Activated CD8-positive, alpha-beta T cell treated with anti-CD3 and anti-CD28 coated beads for 36 hours (primary cell): ENCODE measurements at places on chromosomes 4 and X. TPM values are rescaled to one million over a fixed set of nuclear protein-coding genes. Genes with fewer than 3 reads are reported as not detected.
A peak's percentile ranks its signal among the peaks of the same experiment; 100 is the strongest.

DNA sequence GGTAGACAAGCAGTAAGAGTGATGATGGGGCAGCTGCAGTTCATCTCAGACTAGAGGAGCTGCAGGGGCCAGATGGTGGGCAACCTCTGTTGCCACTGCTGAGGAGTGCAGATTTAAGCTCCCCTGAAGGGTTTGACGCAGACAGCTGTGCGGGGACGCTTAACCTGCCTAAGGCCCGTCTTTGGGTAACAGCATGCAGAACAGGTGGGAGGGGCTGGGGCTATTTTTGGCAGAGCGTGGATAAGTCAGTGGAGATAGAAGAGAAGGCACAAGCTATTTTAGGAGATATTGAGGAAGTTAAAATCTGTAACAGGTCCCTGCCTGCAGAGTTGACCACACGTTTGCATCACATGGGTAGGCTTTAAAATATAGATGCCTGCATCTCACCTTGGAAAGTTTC is 10.5 kb downstream of the CD99 start:
- H3K27me3 ChIP-seq, result no peaks in the 10 kb centered on the region
- peaks cover 64% of the 10 kb centered on the region for H3K36me3 ChIP-seq
- peak overlapping the region; percentile 53 for H3K27ac ChIP-seq
- H3K4me3 ChIP-seq, result no peak overlapping the region
- no peak for DNase-seq
- peaks cover 93% of the 10 kb centered on the region for H3K4me1 ChIP-seq

DNA sequence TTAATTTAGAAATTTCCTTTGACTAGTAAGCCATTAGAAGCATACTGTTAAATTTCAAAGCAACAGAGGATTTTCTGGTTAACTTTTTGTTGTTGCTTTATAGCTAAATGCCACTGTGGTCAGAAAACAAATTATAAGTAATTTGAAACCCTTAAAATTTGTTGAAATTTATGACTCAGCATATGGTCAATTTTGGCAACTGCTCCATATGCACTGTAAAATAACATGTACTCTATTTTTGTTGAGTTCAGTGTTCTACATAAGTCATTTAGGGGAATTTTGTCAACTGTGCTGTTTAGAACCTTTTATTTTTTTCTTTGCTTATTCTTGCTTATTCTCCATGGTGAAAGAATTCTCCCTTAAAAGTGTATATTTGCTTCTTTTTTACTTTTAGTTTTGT is 28.6 kb downstream of the SCLT1 start:
- no peak overlapping the region for H3K4me3 ChIP-seq
- H3K36me3 ChIP-seq, result peaks cover 54% of the 10 kb centered on the region
- no peak overlapping the region for H3K27ac ChIP-seq
- no peaks in the 10 kb centered on the region for H3K27me3 ChIP-seq
- DNase-seq, result no peak
- no peaks in the 10 kb centered on the region for H3K4me1 ChIP-seq

GRCh38 chrX:103918050-103918449 is 44.4 kb upstream of the TMSB15B start:
- H3K27me3 ChIP-seq, result no peaks in the 10 kb centered on the region
- H3K4me1 ChIP-seq, result peaks cover 20% of the 10 kb centered on the region
- peaks cover 10% of the 10 kb centered on the region for H3K36me3 ChIP-seq
- H3K4me3 ChIP-seq, result peak overlapping the region; percentile 92
- peak; percentile 68 for DNase-seq

DNA sequence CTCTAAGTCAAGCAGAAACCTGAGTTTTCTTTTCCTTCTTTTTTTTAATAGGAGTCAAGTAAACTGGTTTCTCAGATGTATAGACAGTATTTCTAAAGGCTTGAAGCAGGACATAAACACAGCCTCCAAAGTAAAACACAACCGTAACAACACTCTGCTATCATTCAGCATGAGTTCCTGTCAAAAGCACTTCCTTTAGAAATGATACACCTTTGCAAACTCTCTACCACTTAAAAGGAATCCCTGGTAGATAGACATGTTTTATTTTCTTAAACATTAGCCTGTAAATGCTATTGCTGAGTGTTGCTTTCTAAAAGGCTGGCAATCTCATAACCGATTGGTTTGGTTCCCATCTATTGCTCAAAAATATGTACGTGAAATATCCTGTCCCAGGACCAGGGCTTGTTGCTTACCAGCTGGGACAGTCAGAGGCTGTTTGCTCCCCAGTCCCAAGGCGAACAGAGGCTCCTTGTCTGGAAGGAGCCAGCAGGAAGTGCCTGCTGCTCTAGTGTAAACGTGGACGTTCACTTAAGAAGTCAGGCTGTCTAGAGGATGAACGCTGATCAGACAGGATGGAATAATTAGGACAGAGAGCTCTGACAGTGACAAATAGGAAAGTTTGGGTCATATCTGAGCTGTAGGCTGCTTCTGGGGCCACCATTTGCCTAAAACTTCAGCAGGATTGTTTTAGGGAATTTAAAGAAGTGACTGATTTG is 173.9 kb upstream of the KLF3 start:
- DNase-seq, result no peak
- peaks cover 36% of the 10 kb centered on the region for H3K4me1 ChIP-seq
- no peaks in the 10 kb centered on the region for H3K27me3 ChIP-seq
- H3K27ac ChIP-seq, result peak overlapping the region; percentile 77
- no peaks in the 10 kb centered on the region for H3K36me3 ChIP-seq
- peak overlapping the region; percentile 54 for H3K4me3 ChIP-seq

GRCh38 chr4:182600093-182600492 is 317.1 kb downstream of the DCTD start:
- H3K27me3 ChIP-seq, result peaks cover 1% of the 10 kb centered on the region
- H3K27ac ChIP-seq, result no peak overlapping the region
- no peaks in the 10 kb centered on the region for H3K4me1 ChIP-seq
- no peaks in the 10 kb centered on the region for H3K36me3 ChIP-seq

- no peak for DNase-seq
- peaks cover 5% of the 10 kb centered on the region for H3K27me3 ChIP-seq
- H3K4me1 ChIP-seq, result peaks cover 9% of the 10 kb centered on the region
- peak overlapping the region; percentile 52 for H3K27ac ChIP-seq
- no peak overlapping the region for H3K4me3 ChIP-seq
Observed at GRCh38 chr4:142824368-142824767, 21.7 kb downstream of the INPP4B start.

GRCh38 chr4:2595952-2596552 is 59.6 kb downstream of the FAM193A start:
- no peaks in the 10 kb centered on the region for H3K27me3 ChIP-seq
- H3K4me3 ChIP-seq, result no peak overlapping the region
- H3K27ac ChIP-seq, result peak overlapping the region; percentile 10
- peaks cover 60% of the 10 kb centered on the region for H3K4me1 ChIP-seq
- H3K36me3 ChIP-seq, result peaks cover 28% of the 10 kb centered on the region

DNA sequence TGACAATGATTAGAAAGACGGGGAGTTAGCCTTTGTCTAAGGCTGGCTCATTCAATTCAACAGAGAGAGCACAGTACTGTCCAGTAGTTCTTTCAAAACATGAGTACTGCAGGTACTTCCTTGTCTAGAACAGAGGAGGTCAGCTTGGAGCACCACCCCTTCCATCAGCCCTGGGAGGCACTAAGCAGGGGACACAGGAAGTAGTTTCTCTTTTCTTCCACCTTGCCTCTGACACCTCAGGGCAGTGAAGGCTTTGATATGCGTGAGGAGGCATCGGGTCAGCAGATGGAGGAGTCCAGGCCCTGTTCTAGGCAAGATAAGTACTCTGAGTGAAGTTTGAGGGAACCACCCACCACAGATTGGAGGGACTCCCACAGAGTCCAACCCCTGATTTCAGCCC is 33.1 kb downstream of the MAGEB10 start:
- no peak overlapping the region for H3K4me3 ChIP-seq
- no peaks in the 10 kb centered on the region for H3K27me3 ChIP-seq
- H3K4me1 ChIP-seq, result no peaks in the 10 kb centered on the region
- H3K36me3 ChIP-seq, result no peaks in the 10 kb centered on the region
- DNase-seq, result no peak
- no peak overlapping the region for H3K27ac ChIP-seq

GRCh38 chr4:133320576-133321170 is 171.6 kb downstream of the PCDH10 start:
- no peaks in the 10 kb centered on the region for H3K4me1 ChIP-seq
- DNase-seq, result no peak
- H3K27ac ChIP-seq, result no peak overlapping the region
- H3K36me3 ChIP-seq, result no peaks in the 10 kb centered on the region
- no peak overlapping the region for H3K4me3 ChIP-seq

DNA sequence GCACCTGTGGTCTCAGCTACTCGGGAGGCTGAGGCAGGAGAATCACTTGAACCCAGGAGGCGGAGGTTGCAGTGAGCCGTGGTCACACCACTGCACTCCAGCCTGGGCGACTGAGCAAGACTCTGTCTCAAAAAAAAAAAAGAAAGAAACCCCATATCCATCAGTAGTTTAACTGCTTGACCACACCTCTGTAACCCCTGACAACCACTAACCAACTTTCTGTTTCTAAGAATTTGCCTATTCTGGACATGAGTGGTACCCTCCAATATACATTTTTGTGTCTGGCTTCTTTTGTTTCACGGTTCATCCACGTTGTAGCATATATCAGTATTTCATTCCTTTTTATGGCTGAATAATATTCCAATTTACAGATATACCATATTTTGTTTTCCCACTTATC is 9.1 kb downstream of the PPAT start:
- H3K4me1 ChIP-seq, result peaks cover 40% of the 10 kb centered on the region
- no peaks in the 10 kb centered on the region for H3K27me3 ChIP-seq

GRCh38 chr4:187063251-187063650 is 339.6 kb upstream of the FAT1 start:
- H3K4me1 ChIP-seq, result no peaks in the 10 kb centered on the region
- H3K27me3 ChIP-seq, result no peaks in the 10 kb centered on the region
- H3K36me3 ChIP-seq, result no peaks in the 10 kb centered on the region
- no peak overlapping the region for H3K4me3 ChIP-seq

DNA sequence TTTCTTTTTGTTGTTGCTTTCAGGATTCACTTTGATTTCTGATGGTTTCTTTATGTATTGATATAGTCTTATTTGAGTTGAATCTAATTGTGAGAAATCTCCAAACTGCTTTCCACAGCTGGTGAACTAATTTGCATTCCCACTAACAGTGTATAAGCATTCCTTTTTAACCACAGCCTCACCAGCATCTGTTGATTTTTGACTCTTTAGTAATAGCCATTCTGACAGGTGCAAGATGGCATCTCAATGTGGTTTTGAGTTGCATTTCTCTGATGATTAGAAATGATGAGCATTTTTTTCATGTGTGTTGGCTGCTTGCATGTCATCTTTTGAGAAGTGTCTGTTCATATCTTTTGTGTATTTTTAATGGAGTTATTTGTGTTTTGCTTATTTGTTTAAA is 1023.1 kb downstream of the SH3BGRL start:
- H3K27me3 ChIP-seq, result no peaks in the 10 kb centered on the region
- no peaks in the 10 kb centered on the region for H3K4me1 ChIP-seq
- no peaks in the 10 kb centered on the region for H3K36me3 ChIP-seq
- no peak overlapping the region for H3K4me3 ChIP-seq
- H3K27ac ChIP-seq, result no peak overlapping the region

DNA sequence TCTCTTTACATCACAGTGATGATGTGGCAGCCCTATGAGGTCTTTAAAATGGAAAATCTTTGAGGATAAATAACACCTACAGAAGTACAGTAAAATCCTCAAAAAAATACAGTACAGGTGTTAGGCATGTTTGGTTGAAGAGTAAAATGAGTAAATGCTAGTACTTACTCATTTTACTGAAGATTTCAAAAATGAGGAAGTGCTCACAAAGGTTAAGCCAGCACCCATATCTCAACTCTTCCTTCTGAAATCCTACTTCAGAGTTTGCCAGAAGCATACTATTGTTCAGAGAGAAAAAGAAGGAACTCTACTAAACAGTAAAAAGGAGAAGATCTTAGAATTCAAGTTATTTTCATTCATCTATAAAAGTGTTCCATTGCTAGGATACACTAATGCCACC is 130.9 kb downstream of the CBR4 start:
- H3K27me3 ChIP-seq, result peaks cover 43% of the 10 kb centered on the region
- no peak overlapping the region for H3K27ac ChIP-seq
- peaks cover 4% of the 10 kb centered on the region for H3K4me1 ChIP-seq
- DNase-seq, result no peak

GRCh38 chr4:47597696-47598095 is 112.6 kb downstream of the ATP10D start:
- no peaks in the 10 kb centered on the region for H3K4me1 ChIP-seq
- H3K4me3 ChIP-seq, result no peak overlapping the region
- H3K36me3 ChIP-seq, result no peaks in the 10 kb centered on the region
- no peaks in the 10 kb centered on the region for H3K27me3 ChIP-seq

DNA sequence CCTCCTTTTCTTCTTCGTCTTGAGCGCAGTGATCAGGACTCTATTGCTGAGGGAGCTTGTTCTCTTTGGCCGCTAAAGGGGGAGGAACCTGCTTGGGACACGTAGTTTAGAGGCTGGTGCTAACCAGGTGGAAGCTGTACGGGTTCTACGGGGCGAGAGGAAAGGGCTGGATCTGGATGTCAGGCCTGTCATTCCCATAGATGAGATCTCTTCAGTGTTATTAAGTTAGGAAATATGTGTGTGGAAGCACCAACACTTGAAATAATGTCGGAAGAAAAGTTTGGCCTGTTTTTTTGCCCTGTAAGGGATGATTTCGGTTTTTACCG is 643 bp downstream of the SRP72 start:
- peak overlapping the region; percentile 94 for H3K4me3 ChIP-seq
- DNase-seq, result no peak
- H3K4me1 ChIP-seq, result peaks cover 55% of the 10 kb centered on the region
- H3K36me3 ChIP-seq, result peaks cover 46% of the 10 kb centered on the region

GRCh38 chr4:166622425-166622977 is 611.8 kb downstream of the SPOCK3 start:
- DNase-seq, result no peak
- H3K4me1 ChIP-seq, result no peaks in the 10 kb centered on the region
- H3K36me3 ChIP-seq, result no peaks in the 10 kb centered on the region
- no peak overlapping the region for H3K4me3 ChIP-seq

- peaks cover 1% of the 10 kb centered on the region for H3K27me3 ChIP-seq
- no peak overlapping the region for H3K27ac ChIP-seq
- H3K4me3 ChIP-seq, result no peak overlapping the region
- DNase-seq, result no peak
- H3K36me3 ChIP-seq, result no peaks in the 10 kb centered on the region
Observed at GRCh38 chr4:158071931-158072330, 100.9 kb downstream of the GASK1B start.

- no peaks in the 10 kb centered on the region for H3K36me3 ChIP-seq
- no peak overlapping the region for H3K27ac ChIP-seq
- no peaks in the 10 kb centered on the region for H3K27me3 ChIP-seq
- no peaks in the 10 kb centered on the region for H3K4me1 ChIP-seq
- no peak for DNase-seq
Observed at GRCh38 chr4:173958445-173958844, 325.0 kb downstream of the FBXO8 start.

DNA sequence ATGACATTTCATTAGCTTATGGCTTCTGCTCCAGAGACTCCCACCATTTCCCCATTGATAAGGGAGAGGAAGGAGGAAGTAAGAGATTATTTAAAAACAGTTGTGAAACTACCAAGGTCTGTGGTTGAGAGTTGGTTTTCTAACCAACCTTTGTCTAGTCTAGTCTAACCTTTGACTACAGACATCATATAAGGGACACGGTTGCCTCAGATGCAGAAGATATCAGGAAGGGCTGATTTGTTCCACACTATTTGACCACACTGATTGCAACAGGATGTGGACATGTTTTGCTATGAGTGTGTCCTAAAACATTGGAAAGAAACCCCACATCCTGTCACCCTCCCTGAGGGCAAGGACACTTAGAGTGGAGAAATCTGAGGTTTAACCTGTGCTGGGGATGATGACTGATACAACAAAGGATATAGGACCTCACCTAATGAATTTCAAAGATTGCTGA is 53.0 kb downstream of the COQ2 start:
- H3K4me1 ChIP-seq, result peaks cover 49% of the 10 kb centered on the region
- peak overlapping the region; percentile 60 for H3K27ac ChIP-seq
- peaks cover 1% of the 10 kb centered on the region for H3K27me3 ChIP-seq
- H3K36me3 ChIP-seq, result peaks cover 13% of the 10 kb centered on the region

ASB9 gene
- total RNA-seq, result 0.52 TPM

TMEM35A gene
- total RNA-seq, result not detected

SATL1 gene
- total RNA-seq, result not detected

GAGE12J gene
- not detected for total RNA-seq

HGFAC gene
- not detected for total RNA-seq

ARHGAP36 gene
- total RNA-seq, result not detected

RAP1GDS1 gene
- total RNA-seq, result 52.1 TPM

FRMD7 gene
- total RNA-seq, result not detected
